Eye (tissue), 1 donor: ENCODE measurements at places on chromosomes 4 and X.

DNA sequence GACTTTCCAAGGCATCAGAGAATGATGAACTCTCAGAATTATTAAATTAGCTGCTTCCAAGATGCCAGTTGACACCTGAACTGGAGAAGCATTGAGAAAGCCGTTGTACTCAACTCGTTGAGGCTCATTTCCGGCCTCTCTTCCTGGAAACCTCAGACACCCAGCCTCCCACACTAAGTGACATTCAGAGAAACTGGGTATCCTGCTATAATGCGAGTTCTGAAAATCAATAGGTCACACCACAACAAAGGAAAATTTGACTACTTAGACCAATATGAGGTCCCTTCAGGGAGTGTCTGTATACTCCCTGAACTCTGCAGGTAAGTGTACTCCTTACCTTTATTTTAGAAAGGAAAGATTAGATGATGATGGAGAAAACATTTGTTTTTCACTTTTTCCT lies 51.2 kb downstream of the ENPEP start:
- no peak for DNase-seq

DNA sequence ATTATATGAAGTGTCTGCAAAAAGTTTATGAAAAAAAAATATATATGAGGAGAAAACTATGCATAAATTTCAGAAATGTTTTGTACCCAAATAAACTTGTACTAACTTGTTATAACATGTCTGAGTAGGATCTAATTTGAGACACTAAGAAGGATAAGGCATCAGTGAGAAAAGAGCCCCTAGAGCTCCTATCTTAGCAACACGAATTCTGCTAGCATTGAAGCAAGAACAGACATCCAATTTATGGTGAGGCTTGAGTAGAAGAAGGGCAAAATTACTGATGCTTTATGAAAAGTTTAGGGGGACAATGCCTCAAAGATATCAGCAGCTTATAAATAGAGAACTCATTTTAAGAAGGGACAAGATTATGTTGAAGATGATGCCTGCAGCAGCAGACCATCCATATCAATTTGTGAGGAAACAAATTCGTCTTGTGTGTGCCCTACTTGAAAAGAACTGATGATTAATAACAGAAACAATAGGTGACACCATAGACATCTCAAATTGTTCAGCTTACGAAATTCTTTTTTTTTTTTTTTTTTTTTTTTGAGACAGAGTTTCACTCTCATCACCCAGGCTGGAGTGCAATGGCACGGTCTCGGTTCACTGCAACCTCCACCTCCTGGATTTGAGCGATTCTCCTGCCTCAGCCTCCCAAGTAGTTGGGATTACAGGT lies 35.7 kb upstream of the ADAM29 start:
- DNase-seq = no peak

GRCh38 chr4:179372746-179373145 lies 1930.5 kb upstream of the AGA start:
- DNase-seq = no peak

GRCh38 chr4:13483768-13484121 lies 395 bp downstream of the RAB28 start:
- DNase-seq = peak; percentile 86

GRCh38 chr4:81549984-81550383 lies 78.3 kb upstream of the RASGEF1B start:
- DNase-seq = no peak
